ENCODE measurements at places on chromosomes 4 and X.

DNA sequence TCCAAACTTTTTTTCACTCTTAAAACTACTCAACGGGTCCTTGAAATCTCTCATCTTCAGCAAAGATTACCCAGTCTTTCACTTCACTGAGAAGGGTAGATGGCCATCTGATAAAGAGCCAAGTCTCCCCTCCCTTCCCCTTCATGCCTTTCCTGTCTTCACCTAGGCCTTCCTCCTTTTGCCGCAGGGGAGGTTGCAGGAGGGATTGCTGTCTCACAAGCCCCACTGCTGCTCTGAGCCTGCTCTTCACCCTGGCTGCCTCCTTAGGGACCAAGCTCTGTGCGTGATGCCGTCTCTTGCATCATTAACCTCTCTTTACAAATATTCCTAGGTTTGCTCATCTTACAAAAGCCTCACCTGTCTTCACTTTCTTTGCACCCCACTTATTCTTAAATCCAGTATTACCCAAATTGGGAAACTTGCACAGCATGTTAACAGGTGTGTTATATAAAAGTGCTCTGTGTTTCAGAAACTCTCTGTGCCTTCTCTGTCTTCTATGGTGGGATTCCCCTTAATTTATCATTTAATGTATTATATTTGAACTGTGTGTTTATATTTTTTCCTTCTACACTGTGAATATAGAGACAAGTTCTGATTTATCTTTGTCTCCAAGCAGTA lies 3.8 kb downstream of the ZFX start:
- no peak for DNase-seq

GRCh38 chr4:169219440-169219839 lies 51.3 kb downstream of the SH3RF1 start:
- DNase-seq: no peak

DNA sequence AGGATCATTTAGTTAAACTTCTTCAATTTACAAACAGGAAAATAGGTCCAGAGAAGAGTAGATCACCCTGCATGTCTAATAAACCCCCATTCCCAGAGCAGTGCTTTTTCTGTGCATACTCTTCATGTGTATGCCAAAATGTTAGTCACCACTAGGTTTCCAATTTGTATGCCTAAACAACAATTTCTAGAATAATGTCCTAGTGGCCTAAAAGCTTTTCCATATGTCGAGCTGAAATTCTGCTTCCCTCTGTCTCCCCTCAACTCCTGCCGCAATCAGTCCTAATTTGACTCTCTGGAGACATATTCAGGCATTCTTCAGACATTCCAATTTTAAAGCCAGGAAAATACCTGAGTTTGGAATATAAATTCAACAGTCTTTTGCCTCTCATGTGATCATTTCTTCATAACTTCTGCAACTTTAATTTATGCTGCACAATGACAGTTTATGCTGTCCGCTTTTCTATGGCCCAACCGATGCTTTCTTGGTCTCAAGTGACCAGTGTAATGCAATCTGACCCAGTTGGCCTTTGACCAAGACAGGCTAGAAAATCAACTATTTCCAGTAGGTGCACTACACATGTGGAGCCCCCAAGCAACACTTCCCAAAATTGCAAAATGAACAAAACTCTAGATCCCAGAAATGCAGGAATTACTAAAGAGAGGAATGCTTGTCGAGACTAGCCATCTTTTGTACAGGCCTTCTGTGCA lies 122.9 kb upstream of the FMR1 start:
- no peak for DNase-seq

GRCh38 chrX:54935306-54935705 lies 14.7 kb downstream of the TRO start:
- DNase-seq: no peak

DNA sequence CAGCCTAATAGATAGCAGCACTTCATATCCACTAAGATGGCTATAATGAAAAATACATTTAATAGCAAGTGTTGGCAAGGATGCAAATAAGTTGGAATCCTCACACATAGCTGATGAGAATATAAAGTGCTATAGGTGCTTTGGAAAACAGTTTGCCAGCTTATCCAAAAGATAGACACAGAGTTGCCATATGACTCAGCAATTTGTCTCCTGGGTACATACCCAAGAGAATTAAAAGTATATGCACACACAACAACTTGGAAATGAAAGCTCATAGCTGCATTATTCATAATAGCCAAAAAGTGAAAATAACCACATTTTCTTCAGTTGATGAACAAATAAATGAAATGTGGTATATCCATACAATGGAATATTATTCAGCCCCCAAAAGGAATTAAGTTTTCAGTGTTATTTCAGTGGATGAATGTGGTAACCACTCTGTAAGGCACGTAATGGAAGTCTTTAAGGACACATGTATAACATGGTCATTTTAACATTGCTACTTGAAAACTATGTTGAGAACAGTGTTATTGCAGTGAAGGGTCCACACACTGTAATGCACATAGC lies 320.9 kb upstream of the ADGRL3 start:
- no peak for DNase-seq
